Mesothelial cell of epicardium (in vitro differentiated cells): ENCODE measurements at places on chromosomes 7 and 10. TPM values are rescaled to one million over a fixed set of nuclear protein-coding genes. Genes with fewer than 3 reads are reported as not detected.

GRCh38 chr10:130215151-130215930 lies 79.2 kb downstream of the GLRX3 start:
- DNase-seq: no peak

DNA sequence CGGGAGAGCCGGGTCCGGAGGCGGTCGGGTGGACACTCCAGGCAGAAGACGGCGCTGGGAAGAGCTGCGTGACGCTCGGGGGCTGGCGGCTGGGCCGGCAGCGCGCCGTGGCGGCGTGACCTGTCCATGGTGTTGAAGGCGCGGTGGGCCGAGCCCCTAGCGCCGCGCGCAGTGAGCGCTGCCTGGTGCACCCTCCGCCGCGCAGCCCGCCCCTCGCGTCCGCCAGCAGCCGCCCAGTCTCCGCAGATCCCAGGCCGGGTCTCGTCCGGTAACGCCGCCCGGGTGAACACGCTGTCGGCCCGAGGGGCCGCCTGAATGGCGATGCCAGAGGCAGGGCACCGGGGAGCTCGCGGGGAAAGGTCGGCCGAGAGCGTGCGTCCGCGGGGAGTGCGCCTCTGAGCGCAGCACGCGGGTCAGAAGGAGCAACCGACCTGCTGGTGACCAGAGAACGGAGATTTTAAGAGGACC lies 657 bp upstream of the TMEM178B start:
- DNase-seq: peak; percentile 77

The CREB5 gene
- total RNA-seq: 12.7 to 14.1 TPM (median 13.6 TPM) in 3 replicates

The KCNMA1 gene
- total RNA-seq: 38.4 to 44.0 TPM (median 41.3 TPM) in 3 replicates

GRCh38 chr7:88116235-88116795 lies 103.5 kb downstream of the SRI start:
- DNase-seq: no peak
